Activated CD8-positive, alpha-beta memory T cell treated with anti-CD3 and anti-CD28 coated beads for 48 hours (primary cell): ENCODE measurements at places on chromosomes 5 and 9.

DNA sequence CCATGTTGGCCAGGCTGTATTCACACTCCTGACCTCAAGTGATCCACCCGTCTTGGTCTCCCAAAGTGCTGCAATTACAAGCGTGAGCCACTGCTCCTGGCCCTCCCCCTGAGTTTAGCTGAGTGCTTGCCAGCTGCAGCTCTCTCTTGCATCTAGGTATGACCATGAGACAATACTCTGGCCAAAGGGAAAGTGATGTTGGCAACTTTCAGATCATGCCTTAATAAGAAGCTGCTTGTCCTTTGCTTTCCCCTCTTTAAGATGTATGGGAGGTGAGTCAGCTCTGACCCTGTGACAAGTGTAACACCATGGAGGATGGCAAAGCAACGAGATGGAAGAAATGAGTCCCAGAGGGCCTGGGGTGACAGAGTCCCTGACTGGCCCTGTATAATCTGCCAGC is 18.7 kb upstream of the DCAF12 start:
- no peak for DNase-seq

DNA sequence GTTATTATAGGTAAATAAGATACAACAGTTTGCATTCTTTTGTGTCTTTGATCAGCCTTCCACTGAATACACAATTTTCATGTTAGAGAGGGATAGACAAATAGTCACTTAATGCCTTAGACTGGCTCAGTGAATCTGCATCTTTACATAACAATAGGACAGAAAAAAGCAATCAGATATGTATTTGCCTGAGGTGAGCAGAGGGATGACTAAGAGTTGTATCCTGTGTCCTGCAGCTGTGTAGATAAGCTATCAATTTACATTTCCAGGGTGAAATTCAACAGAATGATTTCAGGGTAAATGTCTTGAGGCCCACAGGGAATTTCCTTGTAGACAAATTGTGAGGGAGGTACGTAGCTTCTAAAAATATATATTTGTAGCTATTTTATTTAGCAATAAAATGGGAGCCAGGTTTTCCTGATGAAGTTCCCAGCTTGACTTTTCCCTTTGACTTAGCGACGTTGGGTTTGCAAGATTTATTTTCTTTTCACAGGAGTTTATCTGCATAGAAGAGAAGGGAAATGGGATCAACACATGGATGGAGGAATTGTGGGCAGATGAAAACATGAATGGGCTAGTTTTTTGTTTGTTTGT is 586.1 kb upstream of the CDH6 start:
- no peak for DNase-seq

- DNase-seq, result no peak
Observed at GRCh38 chr9:133396952-133397351, 20.8 kb downstream of the STKLD1 start.

DNA sequence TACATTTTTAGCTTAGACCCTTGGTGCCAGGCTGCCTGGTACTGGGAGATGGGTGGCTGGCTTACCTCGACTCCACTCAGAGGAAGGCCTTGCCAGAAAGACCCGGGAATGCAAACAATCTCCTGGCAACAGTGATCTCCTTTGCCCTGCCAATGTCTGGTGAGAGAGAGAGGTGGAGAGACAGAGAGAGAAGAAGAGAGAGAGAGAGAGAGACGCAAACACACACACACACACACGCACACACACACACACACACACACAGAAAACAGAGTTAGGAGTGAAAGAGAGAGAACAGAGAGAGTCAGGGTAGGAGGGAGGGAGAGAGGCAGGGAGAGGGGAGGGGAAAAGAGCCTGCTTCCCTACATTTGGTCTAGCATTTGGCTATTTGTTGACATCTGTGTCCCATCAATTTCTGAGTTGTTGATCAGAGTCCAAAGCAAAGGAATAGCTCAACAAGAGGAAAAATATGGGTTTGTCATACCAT is 181.6 kb upstream of the MAP1B start:
- no peak for DNase-seq

DNA sequence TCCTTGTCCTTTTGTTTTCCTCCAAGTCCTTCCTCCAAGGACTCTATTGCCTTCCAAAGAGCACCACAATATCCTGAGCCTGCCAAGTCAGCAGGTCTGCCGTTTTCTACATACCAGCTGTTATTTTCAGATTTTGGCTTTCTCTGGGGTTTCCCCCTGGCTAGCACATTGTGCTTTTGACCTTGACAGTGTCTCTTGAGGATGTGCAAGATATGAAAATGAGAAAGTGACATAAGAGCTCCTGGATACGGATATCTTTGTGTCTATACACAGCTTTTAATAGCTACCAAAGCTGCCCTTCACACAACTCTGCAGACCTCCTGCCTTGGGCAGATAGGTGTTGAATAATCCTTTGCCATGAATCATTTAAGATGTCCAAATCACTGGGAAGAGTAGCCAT is 67.0 kb downstream of the HAPLN1 start:
- DNase-seq, result no peak

DNA sequence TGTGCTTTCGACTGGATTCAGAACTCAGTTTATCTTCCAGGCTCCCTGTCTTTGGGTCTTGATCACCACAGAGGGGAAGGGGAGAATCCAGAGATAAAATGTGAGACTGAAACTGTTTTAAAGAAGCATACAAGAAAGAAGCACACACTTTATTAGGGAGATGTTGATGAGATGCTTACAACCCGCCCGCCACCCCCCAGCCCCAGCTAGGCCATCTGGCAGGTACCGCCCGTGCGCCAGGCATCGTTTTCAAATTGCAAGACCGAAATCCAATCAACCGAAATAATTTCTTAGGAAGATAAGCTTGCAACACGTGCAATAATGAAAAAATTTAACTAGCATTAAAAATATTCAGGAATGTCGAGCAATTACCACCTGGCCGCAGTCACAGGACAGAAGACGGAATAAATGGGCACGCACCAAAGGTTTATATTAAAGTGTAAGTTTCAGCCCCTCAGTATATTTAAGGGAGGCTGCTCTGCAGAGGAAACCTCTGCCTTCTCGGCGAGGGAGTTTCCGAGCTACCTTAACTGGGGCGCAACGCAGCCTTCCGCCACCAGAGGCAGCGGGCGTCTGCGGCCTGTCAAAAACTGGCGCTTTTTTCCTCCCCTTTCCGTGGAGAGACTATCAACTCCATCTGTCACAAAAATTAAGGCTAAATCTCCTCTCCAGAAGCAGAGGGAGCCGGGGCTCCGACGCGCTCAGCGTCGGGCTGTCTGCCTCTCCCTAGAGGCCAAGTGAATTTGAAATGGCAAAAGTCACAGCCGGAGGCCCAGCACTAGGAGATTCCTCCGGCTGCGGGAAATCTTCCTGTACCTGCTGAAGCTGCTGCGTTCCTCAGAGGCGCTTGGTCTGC is 996 bp upstream of the GAS1 start:
- DNase-seq, result peak; percentile 23

- no peak for DNase-seq
Observed at GRCh38 chr5:35228310-35228709, 2.0 kb downstream of the PRLR start.

- DNase-seq, result no peak
Observed at GRCh38 chr9:84573083-84573482, 96.4 kb upstream of the NTRK2 start.

- no peak for DNase-seq
Observed at GRCh38 chr5:93336330-93337110, 244.5 kb downstream of the NR2F1-AS1 start.

DNA sequence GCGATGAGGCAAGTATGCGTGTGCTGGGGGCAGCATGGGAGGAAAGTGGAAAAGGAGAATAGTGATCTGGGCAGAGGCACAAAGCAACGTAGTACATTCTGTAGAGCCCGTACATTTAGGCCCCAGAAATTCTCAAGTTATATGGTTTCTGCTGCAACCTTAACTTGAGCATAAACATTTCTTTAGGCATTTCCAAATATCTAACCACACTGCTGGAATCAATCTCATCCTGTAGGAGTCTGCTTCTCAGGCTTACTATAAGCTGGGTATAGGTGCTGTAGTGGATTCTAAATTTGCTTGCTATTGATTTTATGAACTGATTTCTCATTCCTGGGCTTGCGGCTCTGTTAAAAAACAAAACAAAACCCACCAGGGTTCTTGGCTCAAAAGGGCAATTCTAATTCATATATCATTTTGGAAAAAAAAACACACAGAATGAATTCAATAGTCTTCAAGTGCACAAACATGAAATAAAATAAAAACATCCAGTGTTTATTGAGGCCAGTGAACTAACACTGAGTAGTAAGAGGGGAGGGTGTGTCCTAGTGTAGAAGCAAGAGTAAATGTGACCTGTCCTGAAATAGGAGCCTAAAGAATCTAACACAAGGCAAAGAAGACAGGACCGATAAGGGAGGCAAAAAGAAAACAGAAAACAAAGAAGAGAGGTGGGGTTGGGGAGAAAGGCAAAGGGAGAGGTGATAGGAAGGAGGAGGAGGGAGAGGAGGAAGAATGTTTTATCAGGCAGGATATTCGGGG is 145.5 kb upstream of the LHFPL2 start:
- DNase-seq, result no peak

- no peak for DNase-seq
Observed at GRCh38 chr5:90301248-90301647, 108.3 kb downstream of the CETN3 start.

DNA sequence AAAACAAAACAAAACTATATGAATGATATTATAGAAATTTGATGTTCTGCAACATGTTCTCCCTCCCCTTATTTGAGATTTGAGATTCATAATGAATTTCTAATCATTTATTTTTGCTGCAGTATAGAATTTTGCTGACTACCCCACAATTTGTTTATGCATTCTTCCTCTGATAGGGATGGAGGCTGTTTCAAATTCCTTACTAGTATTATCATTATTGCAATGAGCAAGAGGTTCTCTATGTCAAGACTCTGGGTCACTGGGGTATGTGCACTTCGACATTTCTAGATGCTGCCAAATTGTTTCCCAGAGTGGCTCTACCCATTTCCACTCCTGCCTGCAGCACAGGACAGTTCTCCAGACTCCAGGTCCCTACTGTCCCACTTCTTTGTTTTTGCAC is 54.9 kb upstream of the DAB2IP start:
- DNase-seq, result no peak

- DNase-seq, result no peak
Observed at GRCh38 chr9:137482094-137482781, 23.1 kb upstream of the NSMF start.

GRCh38 chr5:6593148-6594016 is 39.5 kb downstream of the NSUN2 start:
- no peak for DNase-seq

DNA sequence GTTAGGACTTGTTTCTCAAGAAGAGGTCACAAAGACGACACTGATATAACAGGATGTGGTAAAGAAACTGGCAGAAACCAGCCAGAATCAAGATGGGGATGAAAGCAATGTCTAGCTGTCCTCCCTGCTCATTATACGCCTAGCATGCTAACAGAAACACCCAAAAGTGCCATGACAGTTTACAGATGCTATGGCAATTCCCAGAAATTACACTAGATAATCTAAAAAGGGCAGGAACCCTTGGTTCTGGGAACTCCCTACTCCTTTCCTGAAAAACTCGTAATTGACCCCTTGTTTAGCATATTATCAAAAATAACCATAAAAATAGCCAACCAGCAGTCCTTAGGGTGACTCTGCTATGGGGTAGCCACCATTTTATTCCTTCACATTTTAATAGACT is 10.9 kb upstream of the MRPS30 start:
- DNase-seq, result no peak

DNA sequence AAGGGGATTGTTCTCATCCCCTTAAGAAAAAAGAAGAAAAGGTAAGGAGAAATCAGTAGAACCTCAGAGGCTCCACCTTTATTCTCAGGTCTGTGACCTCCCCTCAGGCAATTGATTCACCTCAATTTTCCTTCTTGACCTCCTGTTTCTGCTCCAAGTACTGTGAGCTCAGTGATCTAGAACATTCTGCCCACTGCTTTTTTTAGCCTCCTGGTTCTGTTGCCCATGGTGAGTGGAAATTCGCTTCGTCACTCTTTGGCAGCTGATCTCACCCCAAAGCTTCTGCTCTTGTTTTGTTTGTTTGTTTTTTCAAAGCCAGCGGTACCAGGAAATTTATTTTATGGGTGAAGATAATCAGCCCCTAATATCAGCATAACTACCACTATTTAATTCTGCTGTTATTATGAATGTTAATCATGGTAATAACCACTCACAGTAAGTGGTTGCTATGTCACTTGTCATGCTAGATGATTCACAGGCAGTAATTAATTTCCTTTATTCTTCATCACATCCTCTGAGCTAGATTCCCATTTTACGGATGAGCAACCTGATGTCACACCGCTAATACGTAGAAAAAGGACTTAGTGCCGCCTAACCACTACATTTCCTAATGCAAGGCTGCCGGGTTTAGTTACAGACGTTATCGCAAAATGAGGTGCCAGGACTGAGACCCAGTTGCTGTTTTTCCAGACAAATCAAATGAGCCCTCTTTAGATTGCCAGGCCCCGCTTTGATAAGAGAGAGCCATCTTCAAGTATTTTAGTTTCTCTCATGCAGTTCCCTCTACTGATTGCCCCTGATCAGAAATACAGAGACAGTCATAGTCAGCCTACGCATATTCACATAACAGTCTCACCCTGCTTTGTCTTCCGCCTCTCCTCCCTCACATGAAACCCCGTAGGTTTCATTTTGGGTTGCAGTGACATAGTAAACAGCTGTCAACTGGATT is 78.2 kb downstream of the CYFIP2 start:
- no peak for DNase-seq

- DNase-seq, result no peak
Observed at GRCh38 chr9:70340572-70340971, 73.9 kb downstream of the KLF9 start.

DNA sequence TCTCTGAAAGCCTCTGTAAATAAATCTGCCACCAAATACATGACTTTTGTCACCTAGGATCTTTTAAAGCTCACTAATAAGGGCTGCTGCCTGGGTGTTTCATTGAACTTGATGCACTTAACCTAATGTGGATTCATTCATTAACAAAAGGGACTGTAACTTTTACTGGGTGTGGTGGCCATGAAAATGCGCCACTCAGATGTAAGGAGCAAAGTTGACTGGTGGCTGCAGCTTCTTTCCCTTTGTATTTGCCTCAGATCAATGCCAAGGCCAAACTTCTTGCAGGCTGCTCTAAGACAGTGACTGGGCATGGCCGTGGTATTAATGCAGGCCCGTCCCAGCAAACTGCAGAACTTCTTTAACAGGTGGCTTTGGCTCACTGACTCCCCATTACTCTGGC is 22.9 kb downstream of the FAM240B start:
- DNase-seq, result no peak

- DNase-seq, result no peak
Observed at GRCh38 chr5:72499090-72499489, 8.1 kb downstream of the ZNF366 start.

- no peak for DNase-seq
Observed at GRCh38 chr9:19470981-19471650, 62.3 kb downstream of the ACER2 start.
